ENCODE measurements at places on chromosomes 6 and 20. TPM values are rescaled to one million over a fixed set of nuclear protein-coding genes. Genes with fewer than 3 reads are reported as not detected.

GRCh38 chr20:25750765-25751696 lies 54.4 kb upstream of the ZNF337 start:
- peak; percentile 57 for DNase-seq
- peak overlapping the region; percentile 56 for H3K4me3 ChIP-seq
- no peaks in the 10 kb centered on the region for H3K27me3 ChIP-seq
- peaks cover 17% of the 10 kb centered on the region for H3K4me1 ChIP-seq
- H3K27ac ChIP-seq: no peak overlapping the region

DNA sequence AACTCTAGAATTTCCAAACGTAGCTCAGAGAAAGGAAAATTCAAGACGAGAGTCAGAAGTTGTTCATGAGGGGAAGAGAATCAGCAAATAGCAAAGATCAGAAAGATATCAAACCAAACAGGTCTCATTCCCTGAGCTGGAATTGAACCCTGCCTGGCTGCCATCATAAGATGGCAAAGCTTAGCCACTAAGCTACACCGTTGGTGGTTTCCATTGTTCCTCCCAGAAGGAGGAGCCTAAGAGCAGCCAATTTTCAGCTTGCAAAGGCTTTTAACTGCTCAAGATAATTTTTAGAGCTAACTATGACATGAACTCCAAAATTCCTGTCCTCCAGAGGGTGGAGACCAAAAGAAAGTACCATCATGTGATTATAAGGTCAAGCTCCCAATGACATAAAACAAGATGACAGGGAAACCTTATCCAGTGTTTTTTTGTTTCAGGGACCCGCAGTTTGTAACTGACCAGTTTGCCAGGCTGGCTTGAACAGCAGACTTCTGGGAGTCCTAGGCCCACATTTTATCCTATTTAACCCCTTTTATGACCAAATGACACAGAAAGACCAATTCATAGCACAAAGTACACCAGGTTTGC lies 55.9 kb downstream of the COL11A2 start:
- no peaks in the 10 kb centered on the region for H3K4me1 ChIP-seq
- H3K4me3 ChIP-seq: no peak overlapping the region
- H3K27me3 ChIP-seq: peaks cover 5% of the 10 kb centered on the region
- no peak overlapping the region for H3K27ac ChIP-seq

GRCh38 chr6:43946641-43947363 lies 176.8 kb downstream of the VEGFA start:
- H3K4me3 ChIP-seq: no peak overlapping the region
- DNase-seq: no peak
- no peaks in the 10 kb centered on the region for H3K4me1 ChIP-seq
- H3K27ac ChIP-seq: no peak overlapping the region

DNA sequence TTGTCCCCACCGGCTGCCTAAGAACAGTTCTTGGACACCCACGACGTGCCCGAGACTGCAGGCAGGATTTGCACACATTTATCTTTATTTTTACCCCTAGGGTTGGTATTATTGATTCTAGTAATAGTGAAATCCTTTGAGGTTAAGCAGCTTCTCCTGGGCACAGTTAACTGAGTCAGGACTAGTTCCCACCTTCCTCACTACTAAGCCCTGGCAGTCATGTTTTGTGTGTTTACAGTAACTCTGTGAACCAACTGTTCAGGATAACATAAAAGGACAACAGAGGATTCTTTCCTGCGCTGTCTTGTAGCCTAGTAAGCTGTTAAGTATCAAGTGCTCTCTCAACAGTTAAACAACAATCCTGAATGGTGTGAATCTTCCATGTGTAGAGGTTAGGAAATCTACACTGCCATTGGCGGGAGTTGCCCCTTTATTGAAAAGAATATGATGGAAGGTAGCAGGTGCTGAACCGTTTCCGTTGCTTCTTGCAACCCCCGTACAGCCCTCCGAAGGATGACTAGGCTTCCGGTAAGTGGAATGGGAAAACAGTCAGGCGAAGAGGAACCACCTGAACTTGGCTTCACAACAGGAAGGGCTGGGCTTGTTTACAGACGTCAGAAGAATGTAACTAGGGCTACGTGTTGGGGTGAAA lies 979 bp upstream of the SOD2 start:
- H3K36me3 ChIP-seq: peaks cover 10% of the 10 kb centered on the region
- H3K27ac ChIP-seq: peak overlapping the region; percentile 92
- H3K27me3 ChIP-seq: no peaks in the 10 kb centered on the region
- peak; percentile 51 for DNase-seq
- peaks cover 42% of the 10 kb centered on the region for H3K4me1 ChIP-seq

- H3K4me1 ChIP-seq: peaks cover 33% of the 10 kb centered on the region
- DNase-seq: no peak
- H3K36me3 ChIP-seq: no peaks in the 10 kb centered on the region
- H3K27me3 ChIP-seq: no peaks in the 10 kb centered on the region
- no peak overlapping the region for H3K4me3 ChIP-seq
Observed at GRCh38 chr6:157842212-157842611, 19.2 kb downstream of the SNX9 start.

DNA sequence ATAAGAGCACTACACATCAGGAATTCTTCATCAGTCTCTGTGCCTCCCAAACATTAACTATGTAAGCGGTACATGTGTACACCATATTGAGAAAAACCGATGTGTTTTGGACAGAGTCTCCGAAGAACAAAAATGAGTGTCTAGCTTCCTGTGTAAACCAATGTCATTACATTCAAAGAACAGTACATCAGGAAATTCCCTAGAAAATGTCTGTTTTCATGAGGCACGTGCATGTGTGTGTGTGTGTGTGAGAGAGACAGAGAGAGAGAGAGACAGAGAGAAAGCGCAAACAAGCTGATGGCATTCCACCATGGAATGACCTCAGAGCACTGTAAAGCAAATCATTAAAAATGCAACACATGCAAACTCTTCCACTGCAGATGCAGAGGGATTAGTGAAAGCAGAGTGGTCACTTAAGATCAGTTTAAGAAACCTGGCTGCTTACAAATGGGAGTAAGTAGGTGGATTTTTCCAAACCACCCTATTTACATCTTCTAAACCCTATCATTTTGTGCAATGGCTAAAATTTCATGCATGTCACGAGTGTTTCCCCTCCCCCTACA lies 133.9 kb downstream of the HIVEP2 start:
- DNase-seq: no peak
- H3K27ac ChIP-seq: no peak overlapping the region
- H3K4me3 ChIP-seq: no peak overlapping the region

DNA sequence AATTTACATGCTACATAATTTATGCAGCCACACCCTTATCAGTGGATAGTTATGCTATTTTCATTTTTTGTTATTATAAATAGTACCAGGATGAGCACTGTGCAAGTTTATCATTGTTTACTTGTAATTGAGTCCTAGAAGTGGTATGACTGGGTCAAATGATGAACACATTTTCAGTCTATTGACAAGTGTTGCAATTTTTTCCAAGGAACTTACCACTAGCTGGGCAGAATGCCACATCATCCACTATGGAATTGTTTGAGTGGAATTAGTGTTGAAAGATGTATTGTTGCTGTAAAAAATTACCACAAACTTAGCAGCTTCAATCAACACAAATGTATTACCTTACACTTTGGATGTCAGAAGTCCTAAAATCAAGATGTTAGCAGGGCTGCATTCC lies 38.1 kb upstream of the OPN5 start:
- no peak overlapping the region for H3K27ac ChIP-seq
- H3K36me3 ChIP-seq: no peaks in the 10 kb centered on the region
- no peak for DNase-seq
- no peaks in the 10 kb centered on the region for H3K4me1 ChIP-seq

AIF1 gene
- 35.5 TPM for total RNA-seq

RUNX2 gene
- 18.0 TPM for total RNA-seq

SLC22A7 gene
- not detected for total RNA-seq
